ENCODE measurements at places on chromosomes 4 and X.
A peak's percentile ranks its signal among the peaks of the same experiment; 100 is the strongest.

DNA sequence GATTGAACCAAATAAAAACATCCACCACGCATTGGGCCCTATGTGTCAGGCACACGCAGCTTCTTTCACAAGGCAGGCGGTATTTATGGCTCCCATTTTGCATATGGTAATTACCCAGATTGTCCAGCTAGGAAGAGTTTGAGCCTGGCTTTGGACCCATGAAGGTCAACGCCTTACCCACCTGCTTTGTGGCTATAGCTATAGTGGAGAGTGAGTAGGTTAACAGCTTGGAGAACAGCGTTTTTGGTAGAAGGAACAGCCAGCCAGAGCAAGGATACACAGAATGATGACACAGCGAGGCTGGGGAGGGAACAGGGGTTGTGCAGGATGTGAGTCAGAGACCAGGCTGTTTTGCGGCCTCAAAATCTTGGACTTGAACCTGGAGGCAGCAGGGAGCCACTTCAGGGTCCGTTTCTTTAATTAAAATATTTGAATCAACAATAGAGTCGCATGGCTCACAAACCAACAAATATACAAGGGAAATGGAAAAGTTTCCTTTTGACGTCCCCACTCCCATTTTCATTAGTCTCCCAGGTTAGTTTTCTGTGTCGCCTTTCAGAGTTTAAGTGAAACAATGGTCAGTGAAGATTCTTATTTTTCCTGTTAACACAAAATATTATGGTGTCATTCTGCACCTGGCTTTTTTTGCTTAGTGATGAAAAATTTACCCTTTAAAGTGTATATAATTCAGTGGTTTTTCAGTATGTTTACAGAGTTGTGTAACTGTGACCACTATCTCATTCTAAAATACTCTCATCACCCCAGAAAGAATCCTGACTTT is 118.2 kb upstream of the STX18 start:
- no peak for DNase-seq

- peak; percentile 9 for DNase-seq
Measured at GRCh38 chrX:107978707-107979307, 3.4 kb downstream of the TEX13B start.

DNA sequence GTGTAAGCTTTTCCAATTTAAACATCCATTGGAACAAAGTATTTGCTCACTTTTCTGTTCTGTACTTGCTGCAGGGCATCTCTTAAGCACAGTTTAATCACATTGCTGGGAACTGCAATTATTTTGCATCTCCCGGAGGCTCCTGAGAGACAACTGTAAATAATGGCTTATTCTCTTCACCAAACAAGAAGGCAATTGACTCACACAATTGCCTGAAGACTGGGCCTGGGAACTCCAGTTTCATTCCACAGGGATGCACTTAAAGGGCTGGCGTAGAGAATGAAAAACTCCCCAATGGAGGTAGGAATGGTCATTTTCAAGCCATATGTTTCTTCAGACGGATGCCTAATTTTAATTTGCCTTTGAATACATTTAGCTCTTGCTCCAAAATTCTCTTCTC is 29.5 kb downstream of the TFDP3 start:
- DNase-seq = no peak

DNA sequence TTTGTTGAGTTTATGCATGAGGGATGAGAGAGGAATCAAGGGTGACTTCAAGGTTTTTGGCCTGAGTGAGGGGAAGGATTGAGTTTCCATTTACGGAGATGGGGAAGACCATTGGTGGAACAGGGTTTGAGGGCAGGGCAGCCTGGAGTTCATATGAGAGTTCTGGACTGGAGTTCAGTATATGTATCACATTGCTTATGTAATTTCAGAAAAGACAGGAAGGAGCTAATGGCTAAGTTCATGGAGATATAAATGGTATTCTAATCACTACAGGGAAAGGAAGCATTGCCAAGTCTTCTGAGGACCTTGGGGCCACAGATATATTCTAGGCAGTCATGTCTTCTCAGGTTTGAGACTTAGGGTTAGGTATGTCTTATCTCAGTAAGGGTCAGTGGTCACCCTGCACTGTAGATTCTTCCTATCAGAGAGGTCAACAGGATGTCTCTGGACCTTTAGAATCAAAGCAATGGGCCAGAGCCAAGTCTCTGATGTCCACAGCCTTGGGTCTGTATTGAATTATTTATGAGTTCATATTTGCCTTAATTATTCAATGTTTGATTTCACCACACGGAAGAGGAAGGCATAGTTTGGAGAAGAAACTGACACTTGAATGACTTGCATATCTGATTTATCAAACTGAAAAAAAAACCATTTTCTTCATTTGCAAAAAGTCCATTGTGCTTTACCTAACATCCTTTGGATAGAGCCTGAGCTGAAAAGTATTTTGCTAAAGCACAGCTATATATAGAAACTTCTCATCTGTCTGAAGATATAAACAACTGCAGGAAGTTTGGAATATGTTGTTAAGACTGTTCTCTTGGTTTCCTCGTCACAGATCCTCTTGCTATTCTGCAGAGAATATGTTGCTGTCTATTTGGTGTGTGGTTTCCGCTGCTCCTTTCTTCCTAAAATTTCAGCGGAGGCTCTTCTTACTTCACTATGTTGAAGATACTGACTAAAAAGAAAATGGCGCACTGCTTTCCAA is 139.5 kb downstream of the PDGFRA start:
- DNase-seq = no peak

DNA sequence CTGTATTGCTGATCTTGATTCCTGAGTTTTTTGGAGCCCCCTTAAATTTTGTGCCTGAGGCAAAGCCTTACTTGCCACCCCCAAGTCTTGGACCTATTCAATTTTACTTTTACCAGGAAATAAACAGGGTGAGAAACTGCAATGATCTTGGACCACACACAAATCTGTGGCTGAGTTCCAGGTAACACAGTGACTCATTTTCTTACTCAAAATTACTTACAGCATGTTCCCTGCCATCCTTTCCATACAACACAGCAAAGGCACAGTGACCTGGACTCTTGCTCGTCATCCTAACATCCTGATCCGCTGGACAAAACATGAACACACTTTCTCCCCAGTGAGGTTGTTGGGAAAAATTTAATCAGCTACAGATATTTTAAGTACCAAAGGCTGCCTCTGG is 60.7 kb upstream of the S100G start:
- DNase-seq = no peak

- DNase-seq = no peak
Measured at GRCh38 chrX:42934020-42934726, 156.2 kb upstream of the PPP1R2C start.

- DNase-seq = no peak
Measured at GRCh38 chrX:103565197-103565596, 20.1 kb upstream of the TCEAL4 start.

GRCh38 chr4:3413675-3414420 is 27.9 kb upstream of the HGFAC start:
- no peak for DNase-seq

DNA sequence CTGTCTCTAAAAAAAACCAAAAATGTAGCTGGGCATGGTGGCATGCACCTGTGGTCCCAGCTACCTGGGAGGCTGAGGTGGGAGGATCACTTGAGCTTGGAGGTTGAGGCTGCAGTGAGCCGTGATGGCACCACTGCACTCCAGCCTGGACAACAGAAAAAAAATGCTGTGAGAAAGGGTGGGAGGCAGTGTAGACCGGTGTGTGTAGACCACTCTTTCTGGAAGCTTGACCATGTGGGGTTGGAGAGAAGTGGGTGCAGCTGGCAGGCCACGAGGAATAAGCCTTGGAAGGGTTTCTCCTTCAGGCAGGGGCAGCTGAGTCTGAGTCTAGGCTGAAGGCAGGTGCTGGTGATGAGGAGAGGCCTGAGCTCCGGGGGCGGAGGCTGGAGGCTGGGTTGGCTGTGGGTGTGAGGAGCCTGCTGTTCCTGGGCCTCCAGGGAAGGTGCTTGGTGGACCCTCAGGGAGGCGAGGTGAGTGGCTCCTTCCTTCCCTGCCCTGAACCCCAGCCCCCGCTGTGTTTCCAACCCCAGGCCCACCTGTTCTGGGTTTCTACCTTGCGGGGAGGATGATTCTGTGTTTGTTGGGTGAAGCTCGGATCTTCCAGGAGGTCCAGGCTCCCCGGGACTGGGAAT is 9.3 kb upstream of the TBC1D14 start:
- no peak for DNase-seq

DNA sequence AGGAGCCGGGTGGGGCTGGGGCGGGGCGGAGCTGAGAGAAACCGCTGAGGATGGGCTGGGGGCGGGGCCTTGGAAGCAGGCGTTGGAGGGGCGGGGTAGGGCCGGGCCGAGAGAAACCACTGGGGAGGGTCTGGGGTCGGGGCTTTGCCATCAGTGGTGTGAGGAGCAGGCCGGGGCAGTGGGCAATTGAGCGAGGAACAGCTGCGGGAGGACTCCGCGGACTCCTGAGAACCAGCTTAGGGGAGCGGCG is 1.3 kb upstream of the EOLA2 start:
- no peak for DNase-seq

DNA sequence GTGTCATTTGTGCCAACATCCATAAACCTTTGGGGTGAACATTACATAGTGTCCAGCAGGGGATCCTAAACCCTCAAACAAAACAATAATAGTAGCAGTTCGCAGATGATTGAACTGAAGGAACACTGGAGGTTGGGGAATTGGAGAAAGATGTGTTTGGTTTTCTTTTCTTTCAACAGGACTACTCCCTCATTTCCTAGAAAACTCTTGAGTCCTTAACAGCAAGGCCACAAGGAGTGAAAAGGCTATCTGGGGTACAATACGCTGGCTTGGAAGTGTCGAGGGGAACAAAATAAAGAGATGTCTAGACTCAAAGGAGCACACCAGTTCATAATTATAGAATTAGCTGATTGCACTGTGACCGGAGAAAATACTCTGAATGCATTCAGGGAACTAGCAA is 72.1 kb downstream of the IDS start:
- DNase-seq = no peak

DNA sequence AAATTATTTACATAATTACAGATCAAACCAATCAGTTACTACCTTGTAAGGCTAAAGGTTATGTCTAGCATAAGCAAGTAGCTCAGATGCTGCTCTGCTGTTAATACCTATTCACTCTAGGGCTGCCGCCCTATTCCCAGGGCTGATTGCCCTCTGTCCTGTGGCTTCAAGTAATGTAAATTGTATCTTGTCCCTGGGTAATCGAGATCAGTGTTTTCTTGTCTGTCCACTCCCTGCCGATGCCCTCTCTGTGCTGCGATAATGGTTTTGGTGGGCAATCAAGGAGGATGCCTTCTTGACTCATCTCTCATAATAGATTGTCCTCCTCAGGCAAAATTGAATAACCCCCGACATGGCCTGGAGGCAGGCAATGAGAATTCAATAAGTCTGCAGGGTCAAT is 641.0 kb upstream of the PITX2 start:
- DNase-seq = no peak

DNA sequence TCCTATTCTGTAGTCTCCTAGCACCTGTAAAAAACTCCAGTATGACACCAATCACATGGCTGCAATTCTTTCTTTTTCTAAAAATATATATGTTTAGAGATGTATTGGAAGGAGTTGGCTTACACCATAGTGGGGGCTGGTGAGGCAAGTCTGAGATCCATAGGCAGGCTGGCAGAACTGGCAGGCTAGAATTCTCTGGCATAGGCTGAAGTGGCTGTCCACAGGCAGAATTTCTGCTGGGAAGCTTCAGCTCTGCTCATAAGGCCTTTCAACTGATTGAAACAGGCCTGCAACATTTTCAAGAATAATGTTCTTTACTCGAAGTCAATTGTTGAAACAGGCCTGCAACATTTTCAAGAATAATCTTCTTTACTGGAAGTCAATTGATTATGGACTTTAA is 37.0 kb downstream of the FGF2 start:
- DNase-seq = no peak

- no peak for DNase-seq
Measured at GRCh38 chrX:1327651-1328304, 8.8 kb upstream of the IL3RA start.

DNA sequence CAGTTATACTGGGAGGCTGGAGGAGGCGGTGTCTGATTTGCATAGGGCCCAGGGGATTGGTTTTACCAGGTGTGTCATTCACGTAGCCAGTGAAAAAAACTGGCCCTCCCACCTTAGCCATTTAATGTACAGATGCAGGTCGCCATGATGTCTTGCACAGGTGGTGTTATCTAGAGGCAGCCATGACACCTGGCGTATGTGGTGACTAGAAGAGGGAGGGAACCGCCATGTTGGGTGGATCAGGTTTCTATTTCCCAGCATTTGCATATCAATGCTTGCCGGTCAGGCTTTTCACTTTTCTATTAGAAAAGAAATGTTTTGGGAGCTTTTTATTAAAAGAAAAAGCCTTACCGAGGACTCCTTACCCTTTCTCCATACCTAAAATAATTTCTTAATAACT is 523.4 kb downstream of the ADGRL3 start:
- no peak for DNase-seq

- no peak for DNase-seq
Measured at GRCh38 chrX:50403903-50404302, 66.7 kb downstream of the DGKK start.

- DNase-seq = no peak
Measured at GRCh38 chrX:20228245-20228644, 38.5 kb downstream of the RPS6KA3 start.

DNA sequence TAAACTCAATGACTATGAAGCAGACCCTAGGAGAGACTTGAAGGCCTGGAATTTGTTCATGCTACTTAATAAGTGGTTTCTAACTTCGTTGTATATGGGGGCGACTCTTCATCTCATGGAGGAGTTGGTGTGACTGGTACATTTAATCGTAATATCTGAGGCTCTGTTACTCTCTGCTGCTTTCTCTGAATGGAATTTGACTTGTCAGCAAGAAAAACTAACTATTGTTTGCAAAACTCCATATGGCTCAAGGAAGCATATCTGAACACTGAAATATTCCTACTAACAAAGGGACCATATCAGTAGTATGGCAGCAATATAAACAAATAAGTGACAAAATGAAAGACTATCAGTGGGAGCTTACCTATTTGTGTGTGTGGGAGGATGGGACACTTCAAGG is 132.0 kb upstream of the RPS6KA6 start:
- DNase-seq = no peak

DNA sequence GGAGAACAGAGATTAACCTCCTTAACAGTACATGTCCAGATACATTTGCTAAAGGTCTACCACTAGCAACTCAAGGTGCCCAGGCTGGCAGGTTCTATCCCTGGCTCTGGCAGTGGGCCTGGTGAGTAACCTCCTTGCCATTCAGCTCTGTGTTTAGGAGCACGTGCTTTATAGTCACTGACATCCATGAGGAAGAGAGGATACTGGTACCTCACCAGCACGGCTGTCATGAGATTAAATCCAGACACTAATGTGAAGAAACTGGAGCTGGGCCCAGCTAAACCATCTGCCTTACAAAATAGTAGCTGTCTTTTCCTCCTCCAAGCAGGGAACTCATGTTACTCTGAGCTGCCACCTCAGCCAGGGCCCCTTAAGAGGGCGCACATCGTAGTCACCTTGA is 45.3 kb downstream of the GPRASP3 start:
- no peak for DNase-seq

All from SHP77 (cell line).